ENCODE measurements at places on chromosomes 3 and 15.

DNA sequence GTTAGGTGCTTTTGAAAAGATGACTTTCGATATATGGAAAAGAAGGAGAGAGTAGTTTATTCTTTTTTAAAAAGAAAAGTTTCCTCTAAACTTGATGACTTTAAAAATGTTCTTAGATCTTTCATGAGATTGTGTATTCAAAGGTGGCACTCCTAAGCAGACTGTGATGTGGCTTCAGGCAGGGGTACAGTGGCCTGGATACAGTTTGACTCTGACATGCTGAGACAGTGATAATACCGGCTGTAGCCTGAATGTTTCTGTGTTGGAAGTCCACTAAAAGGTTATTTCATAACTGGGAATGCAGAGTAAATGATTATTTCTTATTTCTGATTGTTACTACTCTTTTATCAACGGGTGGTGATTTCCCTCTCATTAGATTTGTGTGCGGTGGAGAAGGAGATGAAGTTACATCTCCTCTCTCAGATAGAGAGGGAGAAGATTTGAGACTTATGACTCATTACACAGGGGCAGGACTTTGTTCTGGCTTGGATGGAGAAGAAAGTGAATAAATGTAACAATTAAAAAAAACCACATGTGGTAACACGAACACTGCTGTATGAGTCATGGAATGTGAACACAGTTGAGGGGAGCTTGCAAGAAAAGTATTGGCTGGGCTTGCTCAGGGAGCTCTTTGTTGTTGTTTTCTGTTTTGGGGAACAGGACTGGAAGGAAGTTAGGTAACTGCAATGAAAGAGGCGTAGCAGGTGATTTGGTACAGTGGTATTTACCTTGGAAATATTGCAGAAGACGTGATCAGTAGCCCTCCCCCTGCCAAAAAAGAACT, 21.6 kb downstream of the SPTSSB start:
- DNase-seq, result peak; percentile 39

- DNase-seq, result no peak
Observed at GRCh38 chr3:175668300-175668699, 809.2 kb downstream of the NAALADL2 start.

GRCh38 chr3:143643905-143644304, 204.4 kb downstream of the SLC9A9 start:
- DNase-seq, result no peak

GRCh38 chr3:184678317-184679055, 33.4 kb downstream of the MAGEF1 start:
- no peak for DNase-seq

GRCh38 chr15:80923668-80924067, 66.0 kb downstream of the MESD start:
- DNase-seq, result no peak

DNA sequence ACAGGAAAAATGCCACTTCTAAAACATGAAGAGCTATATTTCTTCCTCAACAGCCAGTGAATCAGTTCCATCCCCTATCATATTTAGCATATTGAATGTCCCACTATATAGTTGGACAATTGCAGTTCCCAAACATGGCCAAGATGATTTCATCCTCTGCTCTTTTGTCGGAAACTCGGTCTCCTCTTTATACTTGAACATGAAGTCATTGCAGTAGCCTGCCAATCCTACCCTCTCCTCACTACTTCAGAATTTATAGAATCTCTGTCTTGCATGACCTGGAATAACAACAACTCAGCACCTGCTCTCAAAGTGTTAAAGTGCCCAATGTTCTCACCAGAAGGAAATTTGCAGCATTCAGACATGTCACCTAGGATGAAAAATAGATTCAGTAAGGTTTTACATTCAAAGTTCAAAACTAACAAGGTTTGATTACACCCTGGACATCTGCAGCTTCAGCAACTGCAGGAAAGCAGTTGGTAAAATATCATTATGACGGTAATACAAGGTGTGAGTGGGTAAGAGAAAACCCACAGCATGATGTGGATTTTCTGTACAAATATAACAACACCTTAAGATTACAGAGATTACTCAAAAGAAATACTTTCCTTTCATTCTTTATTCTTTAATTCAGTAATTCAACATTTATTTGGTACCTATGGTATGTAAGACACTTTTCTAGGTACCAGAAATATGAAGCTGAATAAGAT, 52.5 kb downstream of the TP63 start:
- no peak for DNase-seq

GRCh38 chr15:45644437-45644836, 9.6 kb downstream of the SQOR start:
- no peak for DNase-seq

- no peak for DNase-seq
Observed at GRCh38 chr3:136787349-136787748, 31.6 kb upstream of the SLC35G2 start.

GRCh38 chr15:100783760-100784492, 95.7 kb upstream of the ALDH1A3 start:
- DNase-seq, result no peak
